T-helper 1 cell (primary cell): ENCODE measurements at places on chromosomes 5 and 9.

GRCh38 chr9:121825031-121825691 lies 173.7 kb downstream of the DAB2IP start:
- no peak for DNase-seq

GRCh38 chr9:3277200-3277599 lies 248.6 kb downstream of the RFX3 start:
- DNase-seq, result no peak

DNA sequence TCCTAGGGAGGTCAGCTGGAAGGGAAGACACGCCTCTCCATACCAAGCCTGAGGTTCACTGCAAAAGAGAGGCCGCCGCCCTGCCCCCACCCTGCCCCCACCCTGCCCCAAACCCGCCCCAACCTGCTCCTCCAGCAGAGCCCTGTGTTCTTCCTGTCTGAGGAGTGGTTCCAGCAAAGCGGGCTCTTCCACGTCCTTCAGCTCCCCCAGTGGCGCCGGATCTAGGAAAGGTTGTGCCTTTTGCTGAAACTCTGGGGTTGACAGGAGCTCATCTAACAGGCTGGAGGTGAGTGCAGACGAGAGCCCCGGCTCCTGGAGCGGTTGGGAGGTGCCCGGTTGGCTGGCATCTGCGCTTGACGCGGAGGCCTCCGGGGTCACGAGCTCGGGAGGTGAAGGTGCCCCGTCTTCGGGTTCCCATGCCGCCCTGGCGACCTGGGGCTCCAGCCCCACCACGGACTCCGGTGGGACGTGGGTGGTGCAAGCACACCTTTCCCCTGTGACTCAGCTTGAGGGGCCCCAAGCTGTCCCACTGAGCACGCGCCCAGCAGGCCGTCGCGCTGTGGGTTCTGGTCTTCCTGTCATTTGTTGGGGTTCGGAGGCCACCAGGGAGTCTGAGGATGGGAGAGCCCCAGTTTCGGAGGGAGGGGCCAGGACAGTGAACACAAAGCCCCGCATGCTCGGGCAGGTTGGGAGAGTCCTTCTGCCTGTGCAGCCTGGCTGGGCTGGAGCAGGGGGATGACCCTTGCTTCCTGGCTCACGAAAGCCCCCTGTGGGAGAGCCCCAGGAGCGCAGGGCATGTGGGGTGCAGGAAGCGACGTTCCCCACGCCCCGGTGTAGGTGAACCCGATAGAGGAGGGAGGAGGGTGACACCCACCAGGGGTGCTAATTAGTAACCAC lies 1467.1 kb downstream of the FOXD4L5 start:
- peak; percentile 42 for DNase-seq

- no peak for DNase-seq
Observed at GRCh38 chr5:145887976-145888574, 15.3 kb upstream of the GRXCR2 start.

DNA sequence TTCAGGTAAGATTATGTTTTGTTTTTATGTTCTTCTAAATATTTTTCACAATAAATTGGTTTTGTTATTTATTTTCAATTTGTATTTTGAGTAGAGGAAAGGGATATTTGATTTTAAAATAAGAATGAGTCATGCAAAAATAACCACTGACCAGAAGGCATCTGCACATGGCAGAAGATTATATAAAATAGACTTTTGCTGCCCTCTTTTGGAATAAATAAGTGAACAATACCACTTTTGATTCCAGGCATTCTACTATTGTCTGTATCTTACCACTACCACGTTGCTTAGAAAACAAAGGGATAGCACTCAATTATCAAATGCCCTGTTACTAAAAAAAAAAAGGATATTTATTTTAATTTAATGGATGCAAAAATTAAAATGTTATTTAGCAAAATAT lies 227.3 kb upstream of the ITGA1 start:
- no peak for DNase-seq

DNA sequence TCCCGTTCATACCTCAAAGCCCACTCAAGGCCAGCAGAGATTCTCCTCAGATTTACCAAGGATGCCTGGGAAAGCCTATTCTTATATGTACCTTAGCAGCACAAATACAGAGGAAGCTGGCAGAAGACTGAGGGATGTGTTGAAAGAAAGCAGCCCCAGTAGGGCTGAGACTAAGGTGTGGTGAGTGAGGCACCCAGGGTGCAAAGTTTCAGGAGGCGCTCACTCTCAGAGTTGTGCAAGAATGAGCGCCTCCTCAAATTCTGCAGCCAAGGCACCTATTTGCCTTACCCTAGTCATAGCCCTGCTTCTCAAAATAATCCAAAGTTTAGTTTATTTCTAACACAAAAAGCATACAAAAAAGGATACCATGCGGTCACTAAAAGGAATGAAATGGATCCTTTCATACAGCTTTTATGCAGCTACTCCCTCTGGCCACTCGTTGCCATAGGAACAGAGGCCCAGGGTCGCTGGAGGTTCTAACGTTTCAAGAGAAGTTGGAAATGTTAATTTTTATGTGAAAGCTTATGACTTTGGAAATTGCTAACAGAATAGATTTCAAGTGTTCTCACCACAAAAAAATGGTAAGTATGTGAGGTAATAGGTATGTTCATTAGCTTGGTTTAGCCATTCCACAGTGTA lies 79.7 kb upstream of the SMIM23 start:
- DNase-seq, result no peak

DNA sequence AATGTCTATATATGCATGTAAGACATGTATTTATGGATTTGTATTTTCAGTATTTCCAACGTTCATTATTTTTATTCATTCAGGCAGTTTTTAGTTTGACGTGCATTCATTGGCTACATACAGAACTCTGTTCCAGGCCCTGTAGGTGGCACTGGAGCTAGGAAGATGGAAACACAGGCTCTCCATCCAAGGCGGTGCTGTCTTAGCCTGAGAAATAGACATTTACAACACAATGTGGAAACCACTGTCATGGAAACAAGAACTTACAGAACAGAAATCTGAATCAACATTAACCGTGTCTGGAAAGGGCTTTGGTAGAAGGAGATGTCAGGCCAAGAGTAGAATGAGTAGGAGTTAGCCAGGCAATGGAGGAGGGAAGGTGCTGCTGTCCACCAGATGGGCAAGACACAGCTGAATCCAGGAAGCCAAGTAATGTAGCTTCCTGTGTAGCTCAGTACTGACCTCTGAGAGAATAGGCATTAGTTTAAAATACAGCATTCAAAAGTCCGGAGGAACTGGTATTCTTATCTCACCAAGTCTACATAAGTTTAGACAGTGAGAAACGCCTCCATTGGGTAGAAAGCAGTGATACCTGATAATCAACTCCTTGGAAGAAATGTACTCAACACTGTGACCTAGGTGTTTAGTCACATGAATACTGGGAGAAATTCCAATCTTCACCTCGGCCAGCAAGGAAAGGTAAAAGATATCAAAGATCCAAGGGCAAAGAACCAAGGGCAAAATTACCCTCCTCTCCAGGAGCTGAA lies 388.6 kb upstream of the CDH6 start:
- DNase-seq, result no peak

GRCh38 chr9:76798527-76798926 lies 34.3 kb downstream of the PCA3 start:
- no peak for DNase-seq

DNA sequence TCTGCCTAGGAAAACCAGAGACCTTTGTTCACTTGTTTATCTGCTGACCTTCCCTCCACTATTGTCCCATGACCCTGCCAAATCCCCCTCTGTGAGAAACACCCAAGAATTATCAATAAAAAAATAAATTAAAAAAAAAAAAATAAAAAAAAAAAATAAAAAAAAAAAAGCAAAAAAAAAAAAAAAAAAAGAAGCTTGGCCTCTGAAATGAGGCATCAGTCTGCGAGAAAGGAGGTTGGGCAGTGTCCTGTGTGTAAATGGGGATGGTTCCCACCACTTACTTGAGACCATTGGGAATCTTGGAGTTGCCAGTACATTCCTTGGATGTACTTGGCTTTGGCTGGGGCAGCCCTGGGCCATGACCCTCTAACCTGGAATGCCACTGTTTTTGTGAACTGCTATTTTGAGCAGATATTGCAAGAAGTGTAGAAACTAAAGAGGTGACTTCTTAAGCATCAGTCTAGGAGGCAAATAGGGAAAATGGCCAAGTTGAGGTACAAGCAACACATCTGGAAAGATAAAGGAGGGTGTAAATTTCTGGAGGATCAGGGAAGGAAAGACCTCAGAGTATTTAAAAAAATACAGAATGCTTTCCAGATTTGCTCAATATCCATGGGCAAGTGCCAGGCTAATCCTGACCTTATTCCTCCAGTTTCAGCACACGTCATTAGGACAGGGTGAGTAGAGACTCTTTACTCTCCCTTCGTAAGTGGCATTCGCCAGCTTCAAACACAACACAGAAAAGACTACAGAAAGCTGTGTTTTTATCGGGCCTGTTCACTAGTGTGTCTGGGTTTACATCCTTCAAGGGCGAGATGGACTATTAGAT lies 58.1 kb downstream of the HSPA4 start:
- DNase-seq, result no peak

DNA sequence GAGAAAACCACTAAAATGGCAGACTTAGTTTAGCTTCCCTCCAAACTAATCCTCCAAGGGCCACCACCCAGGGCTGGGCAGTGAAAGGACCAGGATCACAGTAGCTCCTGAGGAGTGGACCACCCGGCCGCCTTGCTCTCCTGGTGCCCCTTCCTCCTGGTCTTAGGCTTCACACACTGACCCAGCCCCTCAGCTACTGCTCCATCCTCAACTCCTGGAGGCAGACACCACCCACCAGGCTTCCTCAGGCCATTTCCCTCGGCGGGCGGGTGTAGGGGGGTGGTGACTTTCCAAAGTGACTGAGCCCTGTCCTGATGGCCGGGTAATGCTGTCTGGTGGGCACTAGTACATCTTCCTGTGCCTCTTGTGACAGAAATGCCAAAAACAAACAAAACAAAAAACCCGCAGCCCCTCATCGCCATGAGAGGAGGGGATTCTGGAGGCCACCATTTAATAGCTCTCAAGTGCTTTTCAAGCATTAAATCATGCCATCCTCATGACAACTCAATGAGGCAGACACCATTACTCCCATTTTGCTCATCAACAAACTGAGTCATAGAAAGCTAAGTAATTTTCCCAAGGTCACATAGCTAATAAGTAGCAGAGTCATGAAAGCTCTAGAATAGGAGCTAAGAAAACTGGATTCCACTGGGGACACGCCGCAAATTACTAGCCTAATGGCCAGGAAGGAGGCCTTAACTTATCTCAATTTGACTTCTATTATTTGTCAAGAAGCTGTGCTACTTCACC lies 91.3 kb upstream of the LRRTM2 start:
- DNase-seq, result no peak

DNA sequence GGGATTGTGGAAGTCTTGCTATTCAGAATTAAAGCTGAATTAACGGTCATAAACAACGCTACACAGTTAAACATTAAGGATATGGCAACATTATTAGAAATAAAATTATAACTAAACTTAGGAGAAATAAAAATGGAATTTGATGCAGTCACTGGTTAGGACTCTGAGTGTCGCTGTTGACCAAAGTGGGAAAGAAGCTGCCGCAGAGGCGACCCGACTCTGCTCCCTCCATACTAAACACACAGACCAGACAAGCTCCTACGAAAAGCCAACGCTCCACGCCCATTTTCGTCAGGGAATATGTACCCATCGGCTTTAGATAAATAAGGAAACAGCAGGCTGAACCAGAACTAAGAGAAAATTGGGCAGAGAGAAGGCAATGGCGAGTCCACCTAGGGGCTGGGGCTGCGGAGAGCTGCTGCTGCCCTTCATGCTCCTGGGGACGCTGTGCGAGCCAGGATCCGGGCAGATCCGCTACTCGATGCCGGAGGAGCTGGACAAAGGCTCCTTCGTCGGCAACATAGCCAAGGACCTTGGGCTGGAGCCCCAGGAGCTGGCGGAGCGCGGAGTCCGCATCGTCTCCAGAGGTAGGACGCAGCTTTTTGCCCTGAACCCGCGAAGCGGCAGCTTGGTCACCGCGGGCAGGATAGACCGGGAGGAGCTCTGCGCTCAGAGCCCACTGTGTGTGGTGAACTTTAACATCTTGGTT lies at the start of gene PCDHGA5:
Gene PCDHGA5, plus strand, starts transcription at position 211 of the 709 bp plus-strand sequence. Its CDS starts 169 bp downstream, at position 380.
- DNase-seq, result no peak

DNA sequence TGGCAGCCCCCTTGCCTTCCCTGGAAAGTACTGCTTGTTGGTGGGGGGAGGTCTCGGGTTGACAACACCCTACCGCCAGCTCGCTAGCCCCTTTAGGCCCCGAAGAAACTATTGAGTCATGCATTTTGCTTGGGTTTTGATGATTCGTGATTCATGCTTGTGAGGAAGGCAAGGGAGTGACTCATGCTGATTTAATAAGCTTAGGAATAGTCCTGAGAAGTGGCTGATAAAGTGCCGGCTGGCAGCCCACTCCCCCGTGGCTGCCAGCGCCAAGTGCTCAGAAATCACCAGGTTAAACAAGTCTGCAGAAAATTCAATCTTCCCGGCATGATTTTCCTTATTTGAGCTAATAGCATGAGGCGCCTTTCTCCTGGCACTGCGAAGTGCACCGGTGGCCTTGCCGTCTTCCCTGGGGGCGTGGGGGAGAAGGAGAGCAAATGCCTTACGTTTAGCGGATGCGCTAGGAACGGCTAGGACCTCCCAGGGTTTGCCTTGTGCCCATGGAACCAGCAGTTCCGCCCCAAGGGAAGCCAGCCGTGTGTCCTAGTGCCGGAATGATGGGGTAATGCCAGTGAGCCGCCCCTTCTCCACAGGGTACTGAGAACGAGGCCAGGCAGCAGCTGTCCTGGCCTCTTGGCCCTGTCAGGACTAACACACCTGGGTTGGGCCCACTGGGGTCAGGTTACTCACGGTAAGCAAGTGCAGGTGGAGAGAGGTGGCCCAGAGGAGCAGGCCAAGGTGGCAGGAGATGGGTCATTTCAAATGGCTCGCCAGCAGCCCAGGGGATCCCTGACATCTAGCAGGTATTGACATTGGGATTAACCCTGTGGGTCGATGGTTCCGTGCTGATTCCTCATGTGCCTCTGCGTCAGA lies 151.9 kb downstream of the MACROH2A1 start:
- no peak for DNase-seq

GRCh38 chr9:23537192-23538066 lies 288.6 kb downstream of the ELAVL2 start:
- no peak for DNase-seq

DNA sequence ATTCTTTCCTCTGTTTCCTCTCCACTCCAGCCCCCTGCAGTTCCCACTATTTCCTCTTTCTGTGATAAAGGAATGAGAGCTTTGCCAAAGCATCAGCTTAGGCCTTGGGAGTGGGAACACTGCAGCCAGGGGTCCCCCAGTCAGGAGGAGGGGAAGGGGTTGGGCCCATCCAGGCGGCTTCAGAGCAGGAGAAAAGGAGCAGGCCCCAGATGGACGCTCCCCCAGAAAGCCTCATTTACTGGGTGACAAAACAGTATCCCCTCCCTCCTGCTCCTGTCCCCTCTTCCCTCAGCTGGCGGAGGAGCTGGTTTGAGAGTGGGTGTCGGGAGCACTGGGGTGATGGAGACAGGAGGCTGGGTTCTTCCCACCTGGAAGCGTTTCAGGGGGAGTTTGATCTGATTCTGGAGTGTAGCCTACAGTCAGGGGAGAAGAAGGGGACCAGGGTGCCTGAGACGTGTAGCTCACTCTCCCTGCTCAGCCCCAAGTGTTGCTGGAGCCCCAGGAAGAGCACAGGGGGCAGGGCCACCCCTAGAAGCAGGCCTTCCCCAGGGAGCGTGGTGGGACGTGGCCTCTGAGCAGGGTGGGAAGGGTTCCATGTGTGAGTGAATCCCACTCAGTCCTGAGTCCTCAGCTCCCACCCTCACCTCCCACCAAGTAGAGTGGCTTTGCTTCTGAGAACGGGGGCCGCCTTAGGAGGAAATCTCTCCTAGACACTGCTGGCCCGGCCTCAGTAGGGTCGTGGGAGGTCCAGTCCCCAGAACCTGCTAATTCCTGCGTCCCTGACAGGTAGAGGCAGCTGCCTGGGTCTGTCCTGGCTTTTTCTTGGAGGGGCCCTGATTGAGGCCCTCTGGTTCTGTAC lies 173.1 kb downstream of the CACNA1B start:
- DNase-seq, result no peak
